ENCODE measurements at places on chromosomes 7 and 10.

- H3K36me3 ChIP-seq, result no peaks in the 10 kb centered on the region
- H3K4me3 ChIP-seq, result no peak overlapping the region
- H3K4me1 ChIP-seq, result no peaks in the 10 kb centered on the region
- no peak overlapping the region for H3K27ac ChIP-seq
Observed at GRCh38 chr10:62763155-62763554, 41.4 kb upstream of the ADO start.

DNA sequence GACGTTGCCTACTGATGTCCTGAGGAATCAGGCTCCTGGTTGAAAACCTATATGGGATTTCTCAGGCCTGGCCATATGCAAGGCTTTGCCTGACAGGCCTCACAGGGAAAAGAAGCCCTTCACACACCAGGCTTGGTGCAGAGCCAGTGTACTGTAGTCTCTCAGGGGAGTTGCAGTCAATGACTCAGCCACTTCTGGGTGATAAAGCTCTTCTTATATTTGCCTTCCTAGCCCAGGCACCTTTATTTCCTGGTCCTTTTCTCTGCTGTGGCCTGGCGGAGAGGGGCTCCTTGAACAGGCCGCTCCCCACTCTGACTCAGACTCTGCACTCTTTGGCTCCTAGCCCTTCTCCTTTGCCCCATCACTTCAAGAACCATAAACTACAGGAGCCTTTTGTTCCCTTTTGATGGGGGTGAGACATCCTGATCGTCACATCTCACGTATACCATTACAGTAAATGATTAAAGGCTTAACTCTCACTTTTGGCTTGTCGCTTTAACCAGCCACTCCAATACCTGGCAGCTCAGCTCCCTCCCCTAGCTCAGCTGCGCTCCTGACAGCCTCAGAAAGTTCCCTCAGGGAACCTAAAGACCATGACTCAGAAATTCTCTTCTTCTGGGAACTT, 33.5 kb downstream of the DPY19L1 start:
- no peak overlapping the region for H3K27ac ChIP-seq
- H3K4me3 ChIP-seq, result no peak overlapping the region
- H3K4me1 ChIP-seq, result no peaks in the 10 kb centered on the region
- no peaks in the 10 kb centered on the region for H3K36me3 ChIP-seq

GRCh38 chr7:122752583-122752982, 49.9 kb upstream of the RNF148 start:
- H3K27ac ChIP-seq, result no peak overlapping the region
- no peak for DNase-seq
- no peaks in the 10 kb centered on the region for H3K27me3 ChIP-seq
- H3K4me3 ChIP-seq, result no peak overlapping the region
- no peaks in the 10 kb centered on the region for H3K4me1 ChIP-seq

- H3K36me3 ChIP-seq, result no peaks in the 10 kb centered on the region
- no peak for DNase-seq
- no peaks in the 10 kb centered on the region for H3K27me3 ChIP-seq
- H3K4me1 ChIP-seq, result no peaks in the 10 kb centered on the region
Observed at GRCh38 chr10:3848775-3849635, 64.0 kb upstream of the KLF6 start.

DNA sequence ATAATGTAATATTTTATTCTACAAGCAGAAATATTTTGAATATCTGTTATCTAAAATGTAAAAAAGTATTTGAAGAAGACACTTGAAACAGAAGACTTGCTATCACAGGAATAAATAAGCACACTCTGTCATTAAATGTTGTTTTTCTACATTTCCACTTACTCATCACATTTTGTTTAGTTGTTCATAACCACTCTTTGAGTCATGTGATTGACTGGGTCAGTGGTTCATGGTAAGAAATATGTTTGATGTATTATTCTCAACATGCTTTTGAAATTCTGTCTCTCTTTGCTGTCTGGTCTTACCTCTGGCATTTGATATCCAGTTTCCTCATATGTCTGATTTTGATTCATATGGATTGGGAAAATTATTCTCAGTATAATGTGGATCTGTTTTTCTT, 171.8 kb downstream of the SUGCT start:
- no peak for DNase-seq
- no peaks in the 10 kb centered on the region for H3K4me1 ChIP-seq
- H3K27me3 ChIP-seq, result no peaks in the 10 kb centered on the region
- no peaks in the 10 kb centered on the region for H3K36me3 ChIP-seq
- no peak overlapping the region for H3K27ac ChIP-seq

DNA sequence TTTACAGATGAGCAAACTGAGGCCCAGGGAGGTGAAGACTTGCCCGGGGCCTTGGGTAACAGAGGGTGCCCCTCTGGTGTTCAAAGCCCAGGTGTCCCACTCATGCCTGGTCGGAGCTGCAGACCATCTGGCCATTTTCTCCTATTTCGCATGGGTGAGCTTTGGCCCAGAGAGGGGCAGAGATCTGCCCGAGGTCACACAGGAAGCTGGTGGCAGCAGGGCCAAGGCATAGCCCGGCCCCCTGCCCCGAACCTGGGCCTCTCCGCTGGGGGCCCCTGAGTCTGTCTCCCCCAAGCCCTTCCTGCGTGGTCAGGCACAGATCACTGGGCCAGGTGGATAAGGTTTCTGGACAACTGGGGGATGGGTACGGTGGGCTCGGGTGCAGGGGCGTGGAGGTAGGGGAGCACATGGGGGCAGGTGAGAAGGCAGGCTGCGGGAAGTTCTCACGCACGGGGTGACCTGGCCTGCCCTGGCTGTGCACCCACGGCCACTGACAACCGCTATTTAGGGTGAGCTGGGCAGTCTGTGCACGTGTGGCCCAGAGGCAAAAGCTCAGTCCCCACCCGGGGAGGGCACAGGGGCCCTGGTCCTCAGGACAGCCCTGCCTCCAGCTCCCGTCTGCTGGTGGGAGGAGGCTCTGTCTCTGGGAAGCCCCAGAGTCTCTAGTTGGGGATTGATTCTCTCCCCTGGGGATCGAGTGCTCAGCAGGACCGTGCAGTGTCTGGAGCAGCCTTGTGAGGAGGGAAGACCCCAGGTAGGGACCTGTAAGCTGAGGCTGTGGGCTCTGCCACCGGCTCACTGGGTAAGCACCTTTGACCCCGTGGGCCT, 68.6 kb downstream of the UNCX start:
- H3K4me3 ChIP-seq, result no peak overlapping the region
- no peak for DNase-seq
- peaks cover 59% of the 10 kb centered on the region for H3K27me3 ChIP-seq
- no peak overlapping the region for H3K27ac ChIP-seq
- no peaks in the 10 kb centered on the region for H3K36me3 ChIP-seq

- no peaks in the 10 kb centered on the region for H3K4me1 ChIP-seq
- no peaks in the 10 kb centered on the region for H3K36me3 ChIP-seq
- H3K27me3 ChIP-seq, result no peaks in the 10 kb centered on the region
- no peak overlapping the region for H3K27ac ChIP-seq
- no peak for DNase-seq
Observed at GRCh38 chr7:24739306-24739705, 18.0 kb downstream of the GSDME start.
